Activated CD8-positive, alpha-beta memory T cell treated with anti-CD3 and anti-CD28 coated beads for 1 hour (primary cell): ENCODE measurements at places on chromosomes 12 and 14.

DNA sequence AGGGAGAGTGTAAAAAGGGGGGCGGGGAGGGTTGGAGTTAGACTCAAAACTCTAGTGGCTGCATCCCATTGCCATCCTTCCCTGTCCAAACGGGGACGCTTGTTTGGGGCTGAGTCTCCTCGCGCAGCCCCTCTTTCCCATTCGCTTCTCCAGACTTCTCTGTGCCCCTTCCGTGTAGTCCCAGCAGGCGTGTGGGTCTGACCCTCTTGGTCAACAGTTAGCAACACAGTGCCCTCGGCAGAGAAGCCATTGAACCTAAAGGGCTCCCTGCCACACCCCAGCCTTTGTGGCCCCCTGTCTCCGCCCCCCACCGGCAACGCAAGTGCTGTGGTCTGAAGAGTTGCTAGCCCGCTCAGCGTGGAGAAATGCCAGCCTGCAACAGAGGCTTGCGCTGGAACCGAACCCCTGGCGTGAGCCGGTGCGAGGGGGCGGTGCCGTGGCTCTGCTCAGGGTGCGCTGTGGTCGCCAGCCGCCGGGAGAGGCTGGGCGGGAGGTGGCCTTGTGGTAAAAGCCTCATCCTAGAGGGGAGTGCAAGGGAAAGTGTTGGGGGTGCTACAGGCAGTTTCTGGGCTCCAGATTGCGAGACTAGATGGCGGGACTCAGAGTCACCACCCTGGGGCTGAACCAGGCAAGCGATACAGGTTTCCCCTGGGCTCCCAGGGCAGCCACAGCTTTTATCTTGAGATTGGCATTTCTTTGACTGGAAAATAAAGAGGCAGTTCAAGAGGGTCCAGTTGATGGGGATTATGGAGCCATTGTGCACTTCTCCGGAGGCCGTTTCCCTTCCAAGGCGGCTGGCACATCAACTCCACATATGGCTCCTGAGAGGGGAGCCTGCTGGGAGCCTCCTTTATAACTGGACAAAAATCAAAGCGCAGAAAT, 2.1 kb downstream of the PLXNC1 start:
- DNase-seq: peak; percentile 17

DNA sequence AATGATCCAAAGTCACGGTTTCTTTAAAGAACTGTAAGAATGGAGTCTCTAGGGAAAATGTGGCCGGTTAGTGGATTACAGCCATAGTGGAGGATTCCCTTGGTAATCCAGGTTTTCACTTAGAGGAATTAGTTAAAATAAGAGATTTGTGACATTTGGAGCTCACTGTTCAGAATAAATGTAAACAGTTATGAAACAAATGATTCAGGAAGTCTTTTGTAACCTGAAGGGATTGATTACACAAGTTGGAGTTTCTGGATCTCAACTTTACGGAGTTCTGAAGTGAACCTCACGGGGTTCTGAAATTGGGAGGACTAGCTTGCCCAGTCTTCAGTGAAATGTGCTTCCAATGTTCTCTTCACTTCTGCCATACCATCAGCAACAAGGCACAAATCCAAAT, 234.4 kb upstream of the FKBP4 start:
- no peak for DNase-seq

- DNase-seq: no peak
Measured at GRCh38 chr14:86788224-86788623, 1204.8 kb downstream of the GALC start.

- DNase-seq: no peak
Measured at GRCh38 chr12:122929812-122930211, 33.9 kb upstream of the VPS37B start.

GRCh38 chr14:68969278-68970033, 9.6 kb downstream of the ACTN1 start:
- DNase-seq: no peak

DNA sequence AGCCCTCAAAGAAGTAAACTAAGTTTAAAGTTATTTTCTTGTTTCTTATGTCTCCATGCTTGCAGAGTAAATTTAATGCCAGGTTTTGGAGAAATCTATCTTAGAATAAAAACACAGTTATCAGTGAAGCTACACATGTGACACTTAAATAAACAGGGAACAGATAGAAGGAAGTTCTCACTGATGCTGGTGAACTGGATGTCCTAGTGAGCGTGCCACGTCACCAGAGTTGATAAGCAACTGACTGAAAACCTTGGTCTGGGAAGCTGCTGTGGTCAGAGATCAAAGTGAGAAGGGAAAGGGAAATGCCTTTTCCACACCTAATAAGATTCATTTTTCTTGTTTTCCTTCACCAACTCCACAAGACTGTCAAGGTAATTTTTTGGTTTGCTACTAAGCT, 74.8 kb upstream of the PCED1B start:
- no peak for DNase-seq

DNA sequence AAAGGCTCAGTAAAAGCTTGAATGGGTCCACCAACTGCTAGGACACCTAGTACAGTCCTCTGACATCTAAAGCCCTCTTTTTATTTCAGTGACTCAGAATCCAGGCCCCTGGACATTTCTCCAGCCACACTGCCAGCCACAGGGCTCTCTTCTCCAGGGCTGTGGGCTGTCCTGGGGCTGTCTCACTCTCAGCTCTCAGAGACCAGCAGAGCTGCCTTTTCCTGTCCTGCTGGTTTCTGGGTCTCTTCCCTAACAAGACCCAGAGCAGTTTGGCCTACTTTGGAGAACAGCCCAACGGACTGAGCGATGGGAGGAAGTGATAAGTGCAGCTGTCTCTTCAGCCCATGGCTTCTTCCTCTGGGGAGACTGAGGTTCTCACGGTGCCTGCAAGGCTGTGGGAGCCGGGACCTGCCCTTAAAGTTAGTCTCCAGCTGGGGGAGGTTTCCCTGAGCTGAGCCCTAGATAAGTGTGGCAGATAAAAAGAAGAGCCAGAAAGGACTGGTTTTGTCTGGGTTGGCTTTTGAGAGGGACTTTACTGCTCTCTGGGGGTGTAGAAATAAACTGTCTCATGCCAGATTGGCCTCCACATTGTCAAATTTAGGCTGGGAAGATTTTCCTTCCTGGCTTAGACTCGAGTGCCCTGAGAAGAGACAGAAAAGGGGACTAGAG, 979.8 kb downstream of the VRK1 start:
- DNase-seq: no peak

DNA sequence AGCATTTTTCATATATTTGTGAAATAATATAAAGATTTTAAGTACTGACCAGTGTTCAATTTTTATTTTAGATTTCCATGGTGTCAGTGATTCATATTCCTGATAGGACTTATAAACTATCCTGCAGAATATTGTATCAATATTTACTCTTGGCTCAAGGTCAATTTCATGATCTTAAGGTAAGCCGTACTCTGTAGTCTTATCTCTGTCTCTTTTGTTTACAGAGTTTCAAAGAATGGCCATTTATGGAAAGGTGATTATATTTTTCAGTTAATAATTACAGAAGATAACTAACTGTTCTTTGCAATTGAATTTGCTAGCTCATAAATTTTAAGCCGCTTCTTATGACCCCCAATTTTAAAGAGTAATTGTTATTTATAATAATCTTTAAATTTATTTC, 27.9 kb downstream of the CGRRF1 start:
- DNase-seq: no peak

GRCh38 chr12:122137681-122138080, 36.3 kb downstream of the IL31 start:
- DNase-seq: no peak

DNA sequence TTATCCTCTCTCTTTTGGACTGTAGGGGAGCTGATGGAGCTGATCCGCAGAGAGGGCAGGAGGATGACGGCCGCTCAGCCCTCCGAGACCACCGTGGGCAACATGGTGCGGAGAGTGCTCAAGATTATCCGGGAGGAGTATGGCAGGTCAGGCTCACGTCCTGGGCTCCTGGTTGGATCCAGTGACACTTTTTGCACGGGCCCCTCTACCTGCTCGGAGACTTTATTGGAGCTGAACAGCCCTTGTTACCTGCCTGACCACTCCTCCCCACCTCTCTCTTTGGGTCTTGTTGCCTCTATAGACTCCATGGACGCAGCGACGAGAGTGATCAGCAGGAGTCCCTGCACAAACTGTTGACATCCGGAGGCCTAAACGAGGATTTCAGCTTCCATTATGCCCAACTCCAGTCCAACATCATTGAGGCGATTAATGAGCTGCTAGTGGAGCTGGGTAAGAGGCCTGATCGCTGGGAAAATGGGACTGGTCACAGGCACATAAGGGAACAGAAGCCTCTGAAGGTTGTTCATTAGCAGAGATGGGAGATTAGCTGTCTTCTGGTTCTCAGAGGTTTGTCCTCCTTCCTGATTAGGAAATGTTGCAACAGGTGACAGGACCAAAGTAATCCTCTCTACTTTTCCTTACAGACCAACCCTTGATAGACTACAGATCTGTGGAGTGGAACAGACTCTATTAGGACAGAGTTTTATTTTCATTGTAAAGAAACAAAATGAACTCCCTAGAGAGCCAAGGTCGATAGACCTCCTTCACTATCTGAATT, 718 bp downstream of the EIF2B2 start:
- DNase-seq: no peak

- no peak for DNase-seq
Measured at GRCh38 chr12:70398862-70399261, 32.8 kb downstream of the KCNMB4 start.

GRCh38 chr12:103632554-103633216, 45.6 kb downstream of the STAB2 start:
- DNase-seq: no peak

GRCh38 chr14:99822800-99823455, 29.7 kb downstream of the EML1 start:
- no peak for DNase-seq

DNA sequence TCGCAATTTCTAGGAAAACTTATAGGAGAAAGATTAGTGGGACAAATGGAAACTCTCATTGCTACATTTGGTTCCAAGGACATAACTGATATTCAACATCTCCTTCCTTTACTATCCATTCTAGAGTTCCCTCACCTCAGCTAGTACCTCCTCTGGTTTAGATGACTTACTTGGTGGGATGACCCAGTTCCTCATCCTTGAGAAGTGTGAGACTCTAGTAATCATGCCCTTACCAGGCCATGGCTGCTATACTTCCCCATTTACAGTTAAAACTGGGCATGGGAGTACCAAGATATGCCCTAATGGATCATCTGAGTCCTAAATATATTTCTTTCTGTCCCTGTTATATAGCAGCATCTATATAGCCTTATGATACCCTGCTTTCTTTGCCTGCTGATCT, 58.1 kb downstream of the IFT81 start:
- no peak for DNase-seq

GRCh38 chr12:31407562-31407961, 81.6 kb upstream of the SINHCAF start:
- no peak for DNase-seq

DNA sequence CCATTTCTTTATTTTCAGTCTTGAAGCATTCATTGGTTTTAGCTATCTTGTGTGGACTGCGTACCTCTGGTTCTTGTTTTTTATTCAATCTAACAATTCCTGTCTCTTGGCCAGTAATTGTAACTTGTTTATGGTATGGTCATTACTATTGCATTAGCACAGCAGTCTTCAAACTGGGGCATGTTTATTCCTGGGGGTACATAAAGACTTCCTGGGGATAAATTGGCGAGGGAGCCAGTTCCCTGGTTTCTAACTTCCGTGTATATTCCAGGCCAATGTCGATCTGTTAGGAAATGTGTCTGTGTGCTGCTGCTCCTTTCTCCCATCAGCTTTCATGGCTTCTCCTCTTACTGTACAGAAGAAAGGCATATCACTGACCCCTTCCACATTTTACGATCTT, 13.7 kb upstream of the EVL start:
- DNase-seq: no peak

- DNase-seq: no peak
Measured at GRCh38 chr14:92500491-92500941, 13.1 kb upstream of the RIN3 start.

- no peak for DNase-seq
Measured at GRCh38 chr12:28500373-28501024, 310.2 kb downstream of the CCDC91 start.

DNA sequence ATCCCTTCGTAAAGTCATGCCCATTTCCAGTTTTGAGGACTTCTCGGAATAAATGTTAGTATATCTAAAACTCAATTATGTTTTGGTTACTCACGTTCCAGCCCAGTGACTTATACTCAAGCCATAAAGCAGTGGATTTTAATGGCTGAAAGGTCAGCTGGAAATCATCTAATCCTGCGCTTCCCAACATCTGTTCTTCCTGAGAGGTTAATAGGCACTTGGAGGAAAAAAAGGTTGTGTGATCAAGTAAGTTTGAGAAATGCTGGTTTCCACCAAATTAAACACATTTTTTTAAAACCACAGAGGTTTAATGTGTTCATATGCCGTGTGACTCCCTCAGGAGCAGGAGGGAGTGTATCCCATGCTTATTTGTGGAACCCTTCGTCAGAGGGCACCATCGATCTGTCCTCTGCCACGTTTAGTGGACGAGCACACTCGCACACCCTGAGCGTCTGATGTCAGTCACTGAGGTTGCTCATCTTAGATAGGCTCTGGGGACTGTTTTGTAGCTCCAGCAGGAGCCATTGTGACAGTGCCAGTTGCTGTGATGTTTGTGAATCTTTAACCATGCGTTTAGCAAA, 41.4 kb downstream of the FBXL14 start:
- no peak for DNase-seq

- DNase-seq: peak; percentile 37
Measured at GRCh38 chr12:89353823-89354611, 1.7 kb upstream of the DUSP6 start.

DNA sequence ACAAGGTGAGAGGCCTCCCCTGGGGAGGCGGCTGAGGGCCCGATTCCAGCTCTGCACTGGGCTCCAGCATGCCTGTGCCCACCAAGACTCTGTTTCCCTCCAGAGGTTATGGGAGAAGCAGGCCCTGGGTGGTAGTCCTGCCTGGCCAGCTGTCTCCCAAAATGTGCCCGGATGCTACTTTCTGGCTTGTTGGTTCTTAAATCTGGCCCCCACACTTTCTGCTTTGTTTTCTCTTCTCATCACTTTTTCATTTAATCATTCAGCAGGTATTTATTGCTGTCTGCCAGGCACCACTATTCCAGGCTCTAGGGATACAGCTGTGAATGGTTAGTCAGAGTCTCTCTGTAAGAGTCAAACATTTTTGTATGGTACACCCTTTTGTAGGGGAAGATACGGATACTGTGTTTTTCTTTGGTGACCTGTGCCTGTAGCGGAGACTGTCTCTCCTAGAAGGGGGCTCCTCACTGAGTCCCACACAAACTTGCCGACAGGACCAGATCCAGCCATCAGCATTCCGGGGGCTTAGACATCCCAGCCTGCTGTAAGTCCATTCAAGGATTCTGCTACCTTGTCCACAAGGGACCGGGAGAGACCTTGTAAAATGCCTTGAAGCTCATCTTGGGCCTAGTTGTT, 3.8 kb downstream of the DHRS2 start:
- no peak for DNase-seq
